ENCODE measurements at places on chromosomes 12 and 14. TPM values are rescaled to one million over a fixed set of nuclear protein-coding genes. Genes with fewer than 3 reads are reported as not detected.

Gene HOXC11
- total RNA-seq, result not detected

Gene NGB
- 0.24 TPM for total RNA-seq

GRCh38 chr12:100267603-100268281 is 765 bp downstream of the SCYL2 start:
- H3K27me3 ChIP-seq, result no peaks in the 10 kb centered on the region
- no peak for DNase-seq
- no peaks in the 10 kb centered on the region for H3K36me3 ChIP-seq

DNA sequence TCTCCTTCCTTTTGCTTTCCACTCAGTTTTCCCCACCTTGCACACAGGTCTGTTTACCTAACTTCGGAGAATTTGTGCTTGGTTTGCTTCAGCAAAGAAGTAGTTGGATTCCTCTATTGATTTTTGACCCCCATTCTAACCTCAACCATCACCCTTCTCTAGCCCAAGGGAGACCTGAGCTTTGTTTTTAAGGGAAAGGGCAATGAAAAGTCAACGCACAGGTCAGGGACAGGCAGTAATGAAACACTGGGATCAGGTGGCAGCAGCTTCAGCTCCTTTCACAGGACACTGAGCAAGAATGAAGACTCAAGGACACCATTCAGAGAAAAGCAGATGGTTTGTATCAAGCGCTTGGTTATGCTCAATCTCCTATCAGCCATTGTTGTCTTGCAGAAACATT is 46.9 kb upstream of the KRR1 start:
- no peaks in the 10 kb centered on the region for H3K36me3 ChIP-seq
- H3K4me1 ChIP-seq, result no peaks in the 10 kb centered on the region
- DNase-seq, result no peak
- no peaks in the 10 kb centered on the region for H3K27me3 ChIP-seq
- H3K4me3 ChIP-seq, result no peak overlapping the region
- no peak overlapping the region for H3K27ac ChIP-seq

GRCh38 chr12:97216848-97217247 is 245.8 kb upstream of the RMST start:
- no peaks in the 10 kb centered on the region for H3K36me3 ChIP-seq
- H3K27me3 ChIP-seq, result no peaks in the 10 kb centered on the region
- DNase-seq, result no peak
- no peak overlapping the region for H3K27ac ChIP-seq

GRCh38 chr12:46260913-46261476 is 7.8 kb downstream of the SLC38A1 start:
- no peaks in the 10 kb centered on the region for H3K36me3 ChIP-seq
- H3K4me3 ChIP-seq, result no peak overlapping the region
- H3K27me3 ChIP-seq, result no peaks in the 10 kb centered on the region
- DNase-seq, result no peak
- H3K4me1 ChIP-seq, result peaks cover 12% of the 10 kb centered on the region

DNA sequence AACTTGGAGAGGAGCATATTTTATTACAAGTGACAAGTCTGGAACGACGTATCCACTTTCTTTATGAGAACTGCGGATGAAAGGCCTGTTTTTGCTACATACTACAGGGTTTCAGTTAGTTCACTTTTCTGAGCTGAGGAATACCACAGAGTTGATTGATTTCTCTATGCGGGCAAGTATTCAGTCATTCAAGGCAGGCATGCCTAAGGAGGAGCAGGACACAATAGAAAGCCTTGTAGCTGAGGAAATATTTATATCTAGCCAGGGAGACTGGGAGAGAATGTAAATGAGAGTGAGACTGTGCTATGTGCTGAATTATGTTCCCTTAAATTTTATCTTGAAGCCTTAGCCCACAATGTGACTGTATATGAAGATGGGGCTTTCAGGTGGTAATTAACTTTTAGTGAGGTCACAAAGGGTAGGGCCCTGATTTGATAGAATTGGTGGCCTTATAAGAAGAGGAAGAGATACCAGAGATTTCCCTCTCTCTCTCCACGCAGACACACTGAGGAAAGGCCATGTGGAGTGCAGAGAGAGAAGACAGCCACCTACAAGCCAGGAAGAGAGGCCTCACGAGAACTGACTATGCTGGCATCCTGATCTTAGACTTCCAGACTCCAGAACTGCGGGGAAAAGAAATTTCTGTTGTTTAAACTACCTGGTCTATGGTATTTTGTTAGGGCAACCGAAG is 459.0 kb upstream of the ATP2B1 start:
- no peaks in the 10 kb centered on the region for H3K36me3 ChIP-seq
- H3K27me3 ChIP-seq, result no peaks in the 10 kb centered on the region
- H3K4me3 ChIP-seq, result no peak overlapping the region
- H3K4me1 ChIP-seq, result no peaks in the 10 kb centered on the region

- H3K36me3 ChIP-seq, result no peaks in the 10 kb centered on the region
- peaks cover 4% of the 10 kb centered on the region for H3K4me1 ChIP-seq
- H3K4me3 ChIP-seq, result peak overlapping the region; percentile 29
These were observed 646 bp downstream of the ST8SIA1 start for GRCh38 chr12:22333713-22334409.

DNA sequence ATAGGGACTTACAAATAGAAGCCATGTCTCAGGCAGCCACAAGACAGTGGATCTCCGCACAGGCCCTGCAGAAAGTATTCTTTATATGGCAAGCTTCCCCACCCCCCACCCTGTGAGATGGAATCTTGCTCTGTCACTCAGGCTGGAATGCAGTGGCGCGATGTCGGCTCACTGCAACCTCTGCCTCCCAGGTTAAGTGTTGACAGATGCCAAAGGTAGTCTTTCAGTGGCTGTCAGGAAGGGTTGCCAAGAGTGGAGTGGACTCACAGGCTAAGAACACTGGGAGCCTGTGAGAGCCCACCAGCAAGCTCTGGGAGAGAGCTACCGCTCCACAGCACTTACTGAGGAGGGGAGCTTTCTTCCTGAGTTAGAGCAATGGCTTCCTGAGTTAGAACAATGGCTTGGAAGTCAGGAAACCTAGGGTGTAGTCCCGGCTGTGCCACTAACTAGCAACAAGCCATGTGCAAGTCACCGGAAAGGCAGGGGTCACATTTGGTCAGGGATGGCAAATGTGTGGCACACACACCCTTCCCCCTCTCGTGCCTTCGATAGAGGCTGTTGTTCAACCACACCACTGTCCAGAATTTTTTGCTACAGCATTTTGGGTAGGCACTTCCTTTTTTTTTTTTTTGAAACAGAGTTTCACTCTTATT is 2.6 kb downstream of the RNASE1 start:
- peaks cover 31% of the 10 kb centered on the region for H3K4me1 ChIP-seq
- no peak for DNase-seq
- H3K4me3 ChIP-seq, result peak overlapping the region; percentile 5
- no peaks in the 10 kb centered on the region for H3K27me3 ChIP-seq
- H3K36me3 ChIP-seq, result no peaks in the 10 kb centered on the region
- peak overlapping the region; percentile 71 for H3K27ac ChIP-seq

- H3K4me3 ChIP-seq, result no peak overlapping the region
- H3K36me3 ChIP-seq, result no peaks in the 10 kb centered on the region
- no peak for DNase-seq
- no peaks in the 10 kb centered on the region for H3K4me1 ChIP-seq
- H3K27me3 ChIP-seq, result no peaks in the 10 kb centered on the region
These were observed 179.6 kb downstream of the ADGRD1 start for GRCh38 chr12:131133015-131133905.

DNA sequence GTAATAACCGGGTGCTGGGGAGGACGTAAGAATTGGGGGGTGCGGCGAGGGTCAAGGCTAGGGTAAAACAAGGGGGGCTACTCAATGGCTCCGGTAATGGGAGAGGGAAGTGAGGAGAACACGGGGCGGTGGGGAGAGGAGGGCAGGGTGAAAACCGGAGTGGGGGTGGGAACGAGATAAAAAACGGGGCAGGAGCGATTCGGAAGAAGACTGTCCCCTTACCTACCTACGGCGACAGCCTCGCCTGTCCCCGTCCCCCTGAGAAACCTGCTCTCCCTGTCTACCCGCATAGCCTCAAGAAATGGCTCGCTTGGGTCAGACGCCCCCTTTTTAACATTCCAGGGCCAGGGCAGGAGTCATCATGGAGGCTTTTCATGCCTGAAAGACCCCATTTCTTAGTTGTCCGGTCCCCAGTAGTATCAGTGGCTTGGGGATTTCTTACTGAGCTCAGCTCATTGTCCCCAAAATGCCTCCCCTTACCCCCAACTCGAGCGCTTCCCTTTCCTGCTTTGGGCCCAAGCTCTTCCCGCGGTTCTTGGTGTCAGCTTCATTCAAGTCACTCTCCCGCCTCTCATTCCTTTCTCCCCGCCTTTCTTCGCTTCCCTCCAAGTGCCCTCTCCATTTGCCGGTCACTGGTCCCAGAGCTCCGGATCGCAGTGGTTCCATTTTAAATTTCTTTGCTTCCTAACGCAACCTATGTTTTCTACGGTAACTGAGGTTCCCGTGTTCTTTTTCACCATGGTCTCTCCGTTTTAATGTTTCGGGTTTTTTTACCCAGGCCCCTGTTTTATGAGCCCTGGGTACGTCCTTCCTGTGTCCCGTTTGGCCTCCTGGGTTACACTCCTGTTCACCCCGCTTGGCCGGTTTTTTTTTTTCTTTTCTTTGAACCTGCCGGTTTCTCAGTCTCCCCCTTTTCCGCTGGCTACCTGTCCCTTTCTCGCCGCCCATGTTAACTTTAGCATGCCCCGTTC is 1.2 kb upstream of the WSB2 start:
- peak overlapping the region; percentile 95 for H3K27ac ChIP-seq
- H3K27me3 ChIP-seq, result no peaks in the 10 kb centered on the region
- peak; percentile 37 for DNase-seq
- H3K4me3 ChIP-seq, result peak overlapping the region; percentile 69

GRCh38 chr12:106073179-106073578 is 65.6 kb downstream of the NUAK1 start:
- no peaks in the 10 kb centered on the region for H3K4me1 ChIP-seq
- no peaks in the 10 kb centered on the region for H3K36me3 ChIP-seq
- no peak overlapping the region for H3K27ac ChIP-seq
- no peaks in the 10 kb centered on the region for H3K27me3 ChIP-seq

Measured in pancreas (tissue), 10 donors.